Activated naive CD8-positive, alpha-beta T cell treated with anti-CD3 and anti-CD28 coated beads for 36 hours (primary cell): ENCODE measurements at places on chromosomes 7 and 10. TPM values are rescaled to one million over a fixed set of nuclear protein-coding genes. Genes with fewer than 3 reads are reported as not detected.

Gene PLXNA4
- total RNA-seq = 0.12 TPM

Gene HDAC9
- 0.72 TPM for total RNA-seq

Gene FAM13C
- not detected for total RNA-seq

Gene OIT3
- total RNA-seq = not detected

Gene CLIP2
- total RNA-seq = 0.74 TPM

Gene ORC5
- 32.9 TPM for total RNA-seq

Gene C7orf33
- total RNA-seq = not detected

Gene TMEM225B
- 0.70 TPM for total RNA-seq

Gene LRIT2
- total RNA-seq = not detected

Gene SLC26A5
- total RNA-seq = not detected

Gene ANKRD1
- total RNA-seq = not detected

Gene FKBP9
- total RNA-seq = 0.14 TPM

Gene CTNNA3
- not detected for total RNA-seq

DNA sequence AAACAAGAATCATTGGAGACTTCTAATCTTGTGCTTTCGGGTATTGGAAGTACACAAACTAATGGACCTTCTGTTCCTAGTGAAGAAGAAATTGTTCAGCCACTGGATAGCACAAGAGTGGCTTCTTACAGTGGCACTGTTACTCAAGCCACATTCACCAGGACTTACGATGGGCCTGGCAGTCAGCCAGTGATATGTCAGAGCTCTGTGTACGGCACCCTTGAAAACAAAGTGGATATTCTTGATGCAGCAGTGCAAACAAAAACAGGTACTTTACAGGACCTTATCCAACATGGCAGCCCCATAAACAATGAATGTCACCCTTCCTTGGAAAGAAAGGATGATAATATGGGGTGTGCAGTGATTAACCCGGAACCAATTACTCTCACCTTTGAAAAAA is 61.6 kb downstream of the TASOR2 start:
- DNase-seq = no peak

DNA sequence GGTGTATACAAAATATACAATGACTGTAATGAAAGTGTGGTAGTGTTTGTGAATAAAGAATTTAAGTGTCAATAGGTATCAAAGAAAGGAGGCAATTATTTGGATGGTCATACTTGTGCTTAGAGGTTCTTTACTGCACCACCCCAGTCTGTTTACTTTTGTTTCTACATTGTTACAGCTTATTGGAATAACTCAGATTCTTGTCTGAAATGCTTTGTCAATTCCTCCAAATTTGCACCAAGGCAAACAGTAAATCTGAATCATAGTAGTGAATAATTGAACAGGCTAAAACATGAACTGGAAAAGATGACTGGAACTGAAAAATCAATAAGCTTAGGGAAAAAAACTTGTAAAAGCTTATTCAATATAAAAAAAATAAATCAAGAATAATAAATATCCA is 319.2 kb downstream of the EXOC4 start:
- no peak for DNase-seq

DNA sequence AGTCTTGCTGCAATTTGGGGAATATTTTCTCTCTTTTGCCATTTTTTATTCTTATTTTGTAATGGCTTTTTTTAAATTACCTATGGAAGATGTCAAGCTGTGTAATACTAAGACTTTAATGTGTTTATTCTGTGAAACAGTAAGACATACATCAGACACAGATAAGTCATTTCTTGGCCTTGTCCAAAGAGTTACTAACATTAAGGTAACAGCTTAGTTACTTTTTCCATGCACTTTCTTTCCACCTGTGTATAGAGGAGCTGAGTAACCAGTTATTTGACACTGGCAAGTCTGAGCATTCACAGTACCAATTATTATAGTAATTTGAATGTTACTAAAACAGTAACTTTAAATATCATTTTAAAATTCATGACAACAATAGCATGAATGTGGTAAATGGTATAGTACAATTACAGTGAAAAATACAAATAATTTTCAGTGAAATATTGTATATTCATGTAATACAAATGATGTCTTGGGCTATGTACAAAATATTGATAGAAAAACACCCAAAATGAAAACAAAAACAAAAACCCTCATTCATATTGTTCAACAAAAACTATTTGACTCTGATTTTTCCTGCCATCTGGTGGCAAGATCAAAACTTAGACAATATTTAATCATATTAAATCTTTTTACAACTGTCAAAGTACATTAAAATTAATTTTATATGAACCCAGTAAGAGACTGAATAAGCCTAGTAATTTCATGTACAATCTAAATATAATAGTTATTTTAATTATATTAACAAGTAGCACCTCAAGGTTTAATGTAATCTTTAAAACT is 259.8 kb upstream of the SEMA3A start:
- no peak for DNase-seq

DNA sequence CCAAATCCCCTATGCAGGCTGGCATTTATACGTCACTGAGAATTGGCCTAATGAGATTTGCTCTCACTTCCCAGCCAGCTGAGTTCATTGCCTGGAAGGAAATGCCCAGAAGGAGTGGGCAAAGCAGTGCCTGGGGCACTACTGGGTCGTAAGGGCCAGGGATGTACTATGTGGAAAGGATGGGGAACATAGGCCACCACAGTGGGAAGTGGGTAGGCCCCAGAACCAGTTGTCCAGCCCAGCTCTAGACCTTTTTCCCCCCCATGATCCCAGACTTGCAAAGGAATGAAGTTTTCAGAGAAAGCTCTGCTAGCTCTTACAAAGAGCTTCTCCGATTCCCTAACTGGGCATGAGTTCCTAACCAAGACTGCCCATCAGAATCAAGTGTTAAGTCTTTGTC is 13.9 kb downstream of the TRPV5 start:
- no peak for DNase-seq

DNA sequence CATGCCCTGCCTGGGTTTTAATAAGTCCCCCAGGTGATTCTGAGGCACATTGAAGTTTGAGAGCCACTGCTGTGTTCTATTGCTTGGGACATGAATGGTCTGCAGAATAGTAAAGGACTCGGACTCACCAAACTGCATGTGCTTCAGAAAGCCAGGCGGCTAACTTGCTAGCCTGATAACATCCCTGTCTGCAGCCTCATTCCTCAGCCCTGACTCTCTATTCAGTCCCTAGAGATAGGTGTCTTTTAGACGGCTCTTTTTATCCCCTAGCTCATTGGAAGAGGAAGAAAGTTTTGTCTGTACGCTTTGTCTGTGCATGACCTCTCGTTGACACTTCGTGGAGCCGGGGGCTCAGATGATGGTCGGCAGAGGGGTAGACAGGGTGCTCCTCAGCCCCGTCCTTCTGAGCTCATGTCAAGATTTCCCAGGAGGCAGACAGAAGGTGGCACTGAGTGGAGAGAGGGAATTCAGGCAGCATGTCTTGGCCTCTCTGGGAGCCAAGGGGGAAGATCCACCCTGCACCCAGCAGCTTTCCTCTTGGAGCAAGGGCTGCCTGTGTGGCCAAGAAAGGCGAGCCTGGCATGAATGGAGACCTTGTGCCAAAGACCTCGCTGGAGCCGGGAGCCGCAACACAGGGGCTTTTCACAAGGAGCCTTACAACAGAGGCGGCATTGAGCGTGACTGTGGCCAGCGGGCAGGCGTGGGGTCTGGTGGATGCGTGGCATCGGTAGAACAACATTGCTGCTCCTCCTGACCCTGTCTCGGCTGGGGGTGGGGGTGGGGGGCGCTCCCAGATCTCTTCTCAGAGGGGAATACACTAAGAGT is 51.1 kb upstream of the PODXL start:
- no peak for DNase-seq

DNA sequence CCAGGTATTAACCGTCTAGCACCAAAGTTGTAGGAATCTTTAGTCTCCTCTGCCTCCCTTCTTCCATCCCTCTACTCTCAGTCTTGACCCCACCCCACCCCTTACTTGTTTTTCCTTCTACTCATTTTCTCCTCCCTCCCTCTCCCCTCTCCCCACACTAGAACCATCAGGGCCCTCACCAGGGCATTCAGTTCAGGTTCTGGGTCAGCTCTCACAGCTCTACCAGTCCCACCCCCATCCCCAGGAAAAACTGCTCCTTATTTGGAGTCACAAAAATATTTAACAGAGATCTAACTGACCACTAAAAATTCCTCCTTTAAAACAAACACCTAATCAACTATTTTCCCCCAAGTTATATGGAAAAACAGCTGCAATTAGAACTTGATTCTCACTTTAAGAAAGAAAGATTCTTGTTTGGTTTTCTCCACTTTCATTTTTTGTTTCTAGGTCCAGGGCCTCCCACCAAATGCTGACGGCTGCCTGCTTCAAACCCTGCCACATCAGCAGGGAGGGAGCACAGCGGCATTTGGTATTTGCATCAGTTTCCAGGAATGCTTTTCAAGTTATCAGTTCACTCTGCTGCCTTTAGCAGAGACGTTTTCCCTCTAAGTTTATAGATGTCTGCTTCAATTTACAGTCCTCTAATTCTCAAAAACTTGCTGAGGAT is 2.8 kb upstream of the COL1A2 start:
- peak; percentile 11 for DNase-seq

GRCh38 chr10:132551808-132552130 is 14.2 kb downstream of the INPP5A start:
- no peak for DNase-seq

GRCh38 chr10:32114508-32114907 is 58.3 kb upstream of the KIF5B start:
- DNase-seq = no peak

DNA sequence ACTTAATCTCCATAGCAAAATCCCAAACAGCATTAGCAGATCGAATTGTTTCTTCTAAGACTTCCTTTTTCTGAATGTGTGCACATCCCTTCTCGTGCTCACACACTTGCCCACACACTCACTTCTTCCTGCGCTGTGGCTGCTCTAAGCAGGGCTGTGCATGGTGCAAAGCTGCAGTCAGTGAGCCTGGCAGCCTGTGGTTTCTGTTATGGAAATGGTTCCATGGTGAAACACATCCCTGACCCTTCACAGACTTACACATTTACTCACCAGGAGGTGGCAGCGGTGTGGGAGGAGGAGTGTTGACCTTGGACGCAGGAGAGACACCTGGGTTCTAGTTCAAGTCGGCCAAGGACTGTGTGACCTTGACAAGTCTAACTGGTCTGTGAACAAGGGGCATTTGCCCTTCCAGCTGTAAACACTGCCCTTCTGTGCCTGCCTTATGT is 24.9 kb downstream of the MTURN start:
- DNase-seq = peak; percentile 27

GRCh38 chr10:37803269-37803668 is 54.1 kb downstream of the ZNF248 start:
- no peak for DNase-seq

DNA sequence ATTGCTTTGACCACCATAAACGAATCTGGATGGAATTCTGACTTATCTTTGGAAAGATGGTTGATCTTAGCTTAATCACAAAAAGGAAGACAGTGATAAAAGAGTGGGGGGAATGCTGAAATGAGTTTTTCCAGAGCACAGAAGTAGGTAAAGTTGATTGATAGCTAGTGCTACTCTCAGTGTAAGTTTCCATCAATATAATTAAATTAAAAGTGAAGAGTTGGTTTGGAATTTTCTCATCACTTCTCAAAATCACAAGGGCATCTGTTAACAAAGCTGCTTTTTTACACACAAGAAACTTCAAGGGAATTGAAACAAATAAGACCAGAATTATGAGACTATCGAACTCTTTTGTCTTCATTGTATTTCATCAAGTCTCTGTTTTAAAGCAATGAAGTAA is 1217.3 kb downstream of the REEP3 start:
- no peak for DNase-seq

GRCh38 chr7:63031838-63032436 is 966.7 kb upstream of the ZNF722 start:
- no peak for DNase-seq

GRCh38 chr7:44765579-44766415 is 17.1 kb downstream of the ZMIZ2 start:
- DNase-seq = no peak

DNA sequence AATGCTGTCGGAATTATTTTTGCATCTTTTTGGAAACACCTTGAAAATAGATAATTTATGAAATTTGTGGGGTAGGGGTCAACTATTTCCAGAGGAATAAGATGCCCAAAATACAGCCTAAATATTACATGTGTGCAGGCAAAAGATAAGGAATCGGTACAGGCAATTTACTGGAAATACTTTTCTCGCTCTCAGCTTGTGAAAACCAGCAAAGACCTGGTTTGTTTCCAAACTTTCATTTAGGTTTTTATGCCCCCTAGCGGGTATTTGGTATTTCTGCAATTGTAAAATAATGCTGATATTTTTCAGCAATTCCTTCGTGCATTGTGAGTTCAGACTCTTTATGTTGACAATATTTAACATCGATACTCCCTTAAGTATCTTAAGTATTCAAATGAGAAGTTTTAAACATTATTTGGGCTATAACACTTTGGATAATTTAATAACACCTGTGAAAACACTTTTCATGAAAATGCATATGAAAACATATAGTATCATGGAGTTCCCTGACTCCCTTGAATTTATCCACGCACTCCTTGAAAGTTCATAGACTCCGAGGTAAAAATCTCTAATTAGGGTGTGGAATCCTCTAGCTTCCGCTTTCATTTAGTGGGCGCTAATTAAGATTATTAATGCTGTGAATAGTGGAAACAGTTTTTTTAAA is 132.4 kb downstream of the TSPAN12 start:
- no peak for DNase-seq

DNA sequence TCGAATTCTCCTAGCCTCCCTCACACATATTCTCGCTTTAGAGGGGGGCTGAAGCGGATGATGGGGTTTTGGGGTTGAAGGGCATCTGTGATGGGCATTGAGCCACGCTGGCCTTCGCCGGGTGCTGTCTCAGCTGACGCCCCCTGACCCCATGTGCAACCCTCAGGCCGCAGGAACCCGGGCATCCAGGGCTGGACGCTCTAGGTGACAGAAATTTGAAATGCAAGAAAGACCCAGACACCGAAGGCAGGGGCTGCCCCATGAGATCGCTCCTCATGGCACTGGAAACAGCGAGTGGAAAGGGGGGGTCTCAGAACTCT is 664 bp upstream of the C10orf88 start:
- DNase-seq = no peak

DNA sequence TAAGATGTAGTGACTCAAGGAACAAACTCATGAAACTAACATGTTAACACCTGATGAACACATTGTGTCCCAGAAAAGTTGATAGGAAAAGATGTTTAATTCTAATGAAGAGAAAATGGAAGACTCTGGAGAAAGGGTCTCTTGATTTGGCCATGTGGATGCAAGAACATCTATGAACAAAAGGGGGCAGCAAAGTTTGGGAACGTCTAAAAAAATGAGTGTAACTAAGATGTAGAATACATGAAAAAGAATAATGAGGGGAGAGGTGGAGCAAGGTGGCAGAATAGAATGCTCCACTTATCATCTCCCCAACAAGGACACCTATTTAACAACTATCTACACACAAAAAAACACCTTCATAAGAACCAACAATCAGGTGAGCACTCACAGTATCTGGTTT is 805.1 kb downstream of the TNS3 start:
- no peak for DNase-seq

DNA sequence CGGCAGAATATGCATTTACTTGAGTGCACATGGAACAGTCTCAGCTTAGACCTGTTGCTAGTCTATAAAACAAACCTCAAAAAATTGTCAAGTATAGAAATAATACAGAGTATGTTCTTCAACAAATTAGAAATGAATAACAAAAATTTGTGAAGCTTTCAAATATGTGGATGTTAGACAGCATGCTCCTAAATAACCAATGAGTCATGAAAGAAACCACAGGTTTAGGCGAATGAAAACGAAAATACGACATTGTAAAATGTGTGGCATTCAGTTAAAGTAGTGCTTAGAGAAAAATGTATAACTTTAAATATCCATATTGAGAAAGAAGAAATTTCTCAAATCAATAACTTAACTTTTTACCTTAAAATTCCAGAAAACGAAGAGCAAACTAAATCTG is 760.0 kb upstream of the SORCS1 start:
- no peak for DNase-seq
